ENCODE measurements at places on chromosomes 4 and X. TPM values are rescaled to one million over a fixed set of nuclear protein-coding genes. Genes with fewer than 3 reads are reported as not detected.

GRCh38 chrX:114599911-114600310 lies 16.0 kb downstream of the HTR2C start:
- H3K36me3 ChIP-seq = no peaks in the 10 kb centered on the region
- no peak overlapping the region for H3K4me3 ChIP-seq
- DNase-seq = no peak

SH2D1A gene
- 2.4 TPM for total RNA-seq

DNA sequence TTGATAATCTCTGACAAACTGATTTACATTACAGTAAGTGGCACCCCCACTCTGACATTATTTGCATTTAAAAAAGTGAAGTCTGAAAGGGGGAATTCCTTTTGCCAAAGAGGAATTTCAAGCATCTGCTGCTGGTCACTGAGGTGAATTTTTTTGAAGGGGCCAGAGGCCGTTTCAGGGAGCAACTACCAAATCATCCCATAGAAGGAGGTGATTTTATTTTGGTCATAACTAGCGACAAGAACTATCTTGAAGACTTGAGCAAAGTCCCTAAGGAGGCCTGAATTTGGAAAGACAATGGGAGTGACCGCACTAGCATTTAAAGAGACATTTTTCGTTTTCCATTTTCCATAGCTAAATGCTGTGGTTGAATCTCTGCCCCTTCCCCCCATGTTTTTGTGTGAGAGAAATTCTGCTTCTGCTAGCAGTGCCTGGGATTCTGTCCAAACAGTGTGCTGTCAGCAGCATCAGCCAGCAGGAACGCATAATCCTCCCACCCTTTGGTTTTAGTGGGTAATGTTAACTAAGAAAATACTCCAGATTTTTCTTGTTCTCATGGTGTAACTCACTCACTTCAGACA lies 110.1 kb upstream of the MED14 start:
- H3K4me3 ChIP-seq = no peak overlapping the region
- H3K36me3 ChIP-seq = no peaks in the 10 kb centered on the region
- peak; percentile 29 for DNase-seq
- no peaks in the 10 kb centered on the region for H3K4me1 ChIP-seq
- no peaks in the 10 kb centered on the region for H3K27me3 ChIP-seq

GRCh38 chr4:25313201-25313895 lies 774 bp downstream of the ZCCHC4 start:
- no peaks in the 10 kb centered on the region for H3K36me3 ChIP-seq
- peak overlapping the region; percentile 52 for H3K4me3 ChIP-seq
- H3K4me1 ChIP-seq = no peaks in the 10 kb centered on the region
- no peak for DNase-seq
- peak overlapping the region; percentile 71 for H3K27ac ChIP-seq

DNA sequence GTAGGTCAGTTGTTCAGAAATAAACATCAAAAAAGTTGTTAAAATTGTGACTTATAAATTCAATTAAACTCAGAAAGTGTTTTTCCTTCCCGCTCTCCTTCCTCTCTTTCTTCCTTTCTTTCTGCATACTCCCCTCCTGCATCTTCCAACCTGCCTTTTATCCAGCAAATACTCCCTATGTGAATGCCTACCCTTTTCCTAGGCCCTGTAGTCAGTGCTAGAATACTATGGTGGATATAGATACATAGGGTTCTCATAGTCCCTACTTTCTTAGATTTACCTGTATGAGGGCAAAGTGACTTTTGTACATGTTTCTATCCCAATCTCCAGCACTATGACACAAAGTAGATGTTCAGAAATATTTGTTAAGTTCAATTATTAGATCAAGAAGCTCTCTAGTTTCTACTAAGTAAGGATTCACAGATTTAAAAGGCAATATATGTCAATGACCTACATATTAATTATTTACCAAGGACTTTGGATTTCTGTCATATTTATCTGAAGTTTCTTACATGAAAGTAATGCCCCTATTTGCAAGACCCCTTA lies 732 bp downstream of the SULT1E1 start:
- H3K27me3 ChIP-seq = no peaks in the 10 kb centered on the region
- no peak overlapping the region for H3K27ac ChIP-seq
- no peak overlapping the region for H3K4me3 ChIP-seq
- no peaks in the 10 kb centered on the region for H3K4me1 ChIP-seq
- H3K36me3 ChIP-seq = no peaks in the 10 kb centered on the region
- no peak for DNase-seq

DNA sequence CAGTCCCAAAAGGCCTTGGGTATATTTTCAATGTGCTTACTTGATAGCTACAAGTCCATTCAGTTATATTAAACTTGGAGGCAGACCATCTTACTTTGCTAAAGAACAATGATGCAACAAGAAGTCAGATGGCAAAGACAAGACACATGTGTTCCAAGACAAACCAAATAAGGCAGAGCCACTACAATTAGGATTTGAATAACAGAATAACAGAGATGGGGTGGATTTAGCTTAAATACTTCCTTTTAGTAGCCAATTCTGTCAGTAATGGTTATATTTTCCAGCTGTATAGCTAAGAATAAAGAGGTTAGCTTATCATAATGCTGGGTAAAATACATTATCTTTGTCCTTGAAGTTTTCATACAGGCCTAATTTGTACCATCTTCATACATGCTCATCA lies 37.7 kb upstream of the FRAS1 start:
- H3K27ac ChIP-seq = no peak overlapping the region
- no peak overlapping the region for H3K4me3 ChIP-seq
- H3K4me1 ChIP-seq = no peaks in the 10 kb centered on the region
- no peaks in the 10 kb centered on the region for H3K36me3 ChIP-seq
- no peaks in the 10 kb centered on the region for H3K27me3 ChIP-seq
- DNase-seq = no peak

TEX13B gene
- not detected for total RNA-seq

DNA sequence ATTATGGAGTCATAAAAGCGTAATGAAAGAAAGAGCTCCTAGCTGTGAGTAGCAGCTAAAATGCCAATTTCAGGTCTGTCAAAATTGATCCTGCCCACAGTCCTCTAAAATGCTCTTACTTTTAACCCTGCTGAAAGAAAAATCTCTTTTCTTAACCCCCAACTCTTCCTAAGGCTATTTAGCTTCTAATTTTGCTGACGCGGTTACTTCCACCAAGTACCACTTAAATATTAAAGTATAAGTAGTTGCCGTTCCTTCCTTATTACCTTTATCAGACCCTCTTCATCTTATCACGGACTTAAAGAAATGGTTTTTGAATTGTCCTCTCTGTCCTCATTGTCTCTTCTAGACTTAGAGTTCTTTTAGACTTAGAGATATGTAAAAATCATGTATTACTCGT lies 272.2 kb downstream of the FRMPD4 start:
- no peaks in the 10 kb centered on the region for H3K36me3 ChIP-seq
- H3K4me3 ChIP-seq = no peak overlapping the region
- DNase-seq = no peak
- H3K4me1 ChIP-seq = no peaks in the 10 kb centered on the region
- H3K27ac ChIP-seq = no peak overlapping the region

DNA sequence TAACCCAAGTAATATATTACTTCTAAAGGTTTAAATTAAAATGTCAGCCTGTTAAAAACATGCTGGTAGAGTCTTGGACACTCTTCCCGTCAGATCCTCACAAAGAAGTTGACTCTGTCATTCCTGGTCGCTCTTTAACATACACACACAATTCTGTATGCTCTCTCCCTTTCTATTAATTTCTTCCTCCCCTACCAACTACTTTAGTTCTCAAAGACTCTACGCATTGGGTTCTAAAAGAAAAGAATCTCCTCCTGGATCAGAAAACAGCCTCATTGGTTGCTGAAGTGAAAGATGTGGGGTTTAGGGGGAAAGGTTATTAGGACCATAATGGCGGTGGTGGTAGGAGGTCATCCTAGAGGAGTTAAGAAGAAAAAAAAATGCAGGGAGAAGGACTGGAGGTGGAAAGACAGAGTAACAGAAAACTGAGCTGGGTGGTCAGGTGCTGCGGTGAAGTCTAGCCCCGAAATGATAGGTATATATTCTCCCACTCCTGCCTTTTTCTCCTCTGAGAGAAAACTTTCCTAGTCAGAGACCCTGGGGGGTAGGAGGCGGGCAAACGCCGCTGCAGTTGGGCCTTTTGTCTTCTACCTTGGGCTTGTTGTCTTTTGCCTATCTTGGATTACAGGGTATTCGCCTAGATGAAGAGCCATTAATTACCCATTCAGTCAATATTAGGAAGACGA lies 5.2 kb upstream of the PITX2 start:
- no peak overlapping the region for H3K27ac ChIP-seq
- H3K4me3 ChIP-seq = no peak overlapping the region
- peaks cover under 1% of the 10 kb centered on the region for H3K4me1 ChIP-seq
- H3K27me3 ChIP-seq = peaks cover 34% of the 10 kb centered on the region
- DNase-seq = no peak

DNA sequence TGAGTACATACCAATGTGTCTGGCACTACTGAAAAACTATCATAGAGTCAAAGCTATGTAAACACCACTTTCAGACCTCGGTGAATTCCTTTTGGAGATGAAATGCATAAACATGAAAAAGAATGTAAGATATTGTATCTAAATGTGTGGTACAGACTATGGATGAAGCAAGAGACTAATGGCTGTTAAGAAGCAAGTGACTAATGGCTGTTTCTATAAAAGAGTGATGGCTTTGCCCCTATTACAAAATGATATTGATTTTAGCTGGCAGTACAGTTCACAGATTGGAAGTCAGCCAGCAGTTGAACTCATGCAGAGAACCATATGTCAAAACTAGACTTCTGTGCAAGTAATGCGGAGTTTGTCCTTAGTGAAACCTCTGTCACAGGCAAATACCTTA lies 359.3 kb downstream of the GRXCR1 start:
- H3K4me1 ChIP-seq = no peaks in the 10 kb centered on the region
- no peaks in the 10 kb centered on the region for H3K27me3 ChIP-seq
- no peak overlapping the region for H3K27ac ChIP-seq
- no peak overlapping the region for H3K4me3 ChIP-seq

ARSJ gene
- 8.2 TPM for total RNA-seq

- H3K36me3 ChIP-seq = no peaks in the 10 kb centered on the region
- no peak overlapping the region for H3K4me3 ChIP-seq
- DNase-seq = no peak
- H3K27ac ChIP-seq = no peak overlapping the region
- H3K27me3 ChIP-seq = no peaks in the 10 kb centered on the region
Measured at GRCh38 chr4:8164194-8164565, 5.6 kb upstream of the ABLIM2 start.

- peak overlapping the region; percentile 8 for H3K27ac ChIP-seq
- no peaks in the 10 kb centered on the region for H3K27me3 ChIP-seq
- H3K4me3 ChIP-seq = no peak overlapping the region
- DNase-seq = no peak
- H3K36me3 ChIP-seq = no peaks in the 10 kb centered on the region
Measured at GRCh38 chr4:143362349-143363046, 25.8 kb downstream of the GAB1 start.

HTN3 gene
- total RNA-seq = not detected

GRCh38 chrX:20753076-20753475 lies 486.4 kb upstream of the RPS6KA3 start:
- no peak for DNase-seq
- H3K36me3 ChIP-seq = no peaks in the 10 kb centered on the region
- no peak overlapping the region for H3K27ac ChIP-seq
- H3K4me1 ChIP-seq = no peaks in the 10 kb centered on the region
- H3K27me3 ChIP-seq = no peaks in the 10 kb centered on the region
- H3K4me3 ChIP-seq = no peak overlapping the region

CMC4 gene
- total RNA-seq = 10.0 TPM

DNA sequence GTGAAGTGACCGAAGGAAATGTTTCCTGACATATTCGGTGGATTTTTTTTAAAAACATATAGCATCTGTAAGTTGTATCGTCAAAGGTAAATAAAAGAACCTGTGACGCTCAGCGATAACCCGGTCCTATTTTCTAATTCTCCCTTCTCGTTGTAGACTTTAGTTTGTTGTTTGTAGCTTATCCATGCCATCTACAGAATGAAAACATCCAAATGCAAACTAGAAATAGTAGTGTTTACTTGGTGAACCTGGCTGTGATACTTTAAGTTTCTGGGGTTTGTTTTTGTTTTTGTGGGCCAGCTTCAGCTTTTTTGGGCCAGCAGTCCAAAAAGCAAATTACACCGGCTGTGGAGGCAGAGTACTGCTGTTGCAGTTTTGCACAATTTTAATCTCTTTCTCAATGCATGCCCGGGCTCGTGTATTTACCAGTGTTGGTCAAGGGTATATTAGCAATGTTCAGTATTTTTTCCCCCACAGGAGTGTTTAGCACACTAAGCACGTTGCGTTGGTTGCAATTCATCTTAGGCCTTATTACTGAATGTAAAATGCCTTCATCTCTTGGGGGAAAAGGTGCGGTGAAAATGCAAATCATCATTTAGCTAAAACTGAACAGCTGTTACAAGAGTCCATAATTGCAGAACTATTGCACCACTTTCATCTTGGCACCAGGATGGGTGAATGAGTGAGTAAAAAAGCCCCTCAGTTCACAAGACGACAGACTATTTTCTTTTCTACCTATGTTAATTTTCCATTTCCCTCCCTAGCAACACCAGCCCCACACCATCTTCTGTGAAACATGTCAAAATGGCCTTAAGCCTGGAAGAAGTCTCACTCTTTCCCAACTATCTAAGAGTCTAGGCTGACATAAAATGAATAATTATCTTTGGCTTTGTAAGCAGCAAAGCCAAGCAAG lies 1.7 kb upstream of the CNOT6L start:
- H3K27ac ChIP-seq = peak overlapping the region; percentile 99
- H3K36me3 ChIP-seq = no peaks in the 10 kb centered on the region
- H3K4me1 ChIP-seq = peaks cover 4% of the 10 kb centered on the region
- DNase-seq = no peak
- peak overlapping the region; percentile 82 for H3K4me3 ChIP-seq
- H3K27me3 ChIP-seq = no peaks in the 10 kb centered on the region

PJA1 gene
- 9.7 TPM for total RNA-seq

- no peak for DNase-seq
- H3K27me3 ChIP-seq = no peaks in the 10 kb centered on the region
- H3K36me3 ChIP-seq = no peaks in the 10 kb centered on the region
- H3K4me3 ChIP-seq = no peak overlapping the region
- H3K4me1 ChIP-seq = no peaks in the 10 kb centered on the region
Measured at GRCh38 chr4:153566631-153567150, 100.5 kb downstream of the TMEM131L start.
